Occipital lobe (tissue), 3 donors: ENCODE measurements at places on chromosomes 1 and 21.

DNA sequence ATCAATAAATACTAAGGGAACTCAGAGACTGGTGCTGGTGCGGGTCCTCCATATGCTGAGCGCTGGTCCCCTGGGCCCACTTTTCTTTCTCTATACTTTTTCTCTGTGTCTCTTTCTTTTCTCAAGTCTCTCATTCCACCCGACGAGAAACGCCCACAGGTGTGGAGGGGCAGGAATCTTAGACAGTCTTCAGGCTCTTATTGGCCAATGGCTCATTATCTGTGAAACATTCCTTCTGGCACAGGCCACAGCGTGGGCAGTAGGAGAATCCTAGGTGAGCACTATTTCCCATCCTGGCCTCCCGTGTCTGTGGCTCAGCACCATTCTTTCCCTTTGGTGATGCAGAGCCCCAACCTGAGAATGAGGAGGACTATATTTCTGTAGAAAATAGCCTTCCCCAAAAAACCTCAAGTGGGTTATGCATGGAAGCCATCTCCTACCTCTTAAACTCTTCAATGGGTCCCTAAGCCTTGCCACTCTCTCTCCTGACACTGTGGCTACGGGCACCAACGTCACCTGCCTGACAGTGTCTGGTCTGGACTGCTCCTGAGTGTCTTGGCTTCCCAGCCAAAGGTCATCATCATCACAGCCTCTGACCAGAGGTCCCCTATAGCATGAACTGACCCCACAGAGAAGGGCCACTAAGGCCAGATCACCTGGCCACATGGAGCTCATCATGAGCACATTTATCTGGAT, 6.2 kb upstream of the SLAMF1 start:
- DNase-seq = no peak

DNA sequence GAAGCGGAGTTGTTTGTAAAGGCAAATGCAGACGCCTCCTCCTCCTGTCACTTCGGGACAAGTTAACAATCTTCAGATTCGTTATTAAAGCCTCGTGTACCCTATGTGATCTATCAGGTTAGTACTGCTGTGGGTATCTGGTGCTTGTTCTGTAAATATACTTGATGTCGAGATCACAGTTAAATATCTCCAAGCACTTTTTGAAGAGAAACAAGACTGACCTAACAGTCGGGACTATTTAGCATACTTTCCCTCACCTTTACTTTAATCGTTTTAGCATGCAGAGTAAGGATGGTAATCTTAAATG, 710 bp downstream of the KLHL20 start:
- DNase-seq = no peak

DNA sequence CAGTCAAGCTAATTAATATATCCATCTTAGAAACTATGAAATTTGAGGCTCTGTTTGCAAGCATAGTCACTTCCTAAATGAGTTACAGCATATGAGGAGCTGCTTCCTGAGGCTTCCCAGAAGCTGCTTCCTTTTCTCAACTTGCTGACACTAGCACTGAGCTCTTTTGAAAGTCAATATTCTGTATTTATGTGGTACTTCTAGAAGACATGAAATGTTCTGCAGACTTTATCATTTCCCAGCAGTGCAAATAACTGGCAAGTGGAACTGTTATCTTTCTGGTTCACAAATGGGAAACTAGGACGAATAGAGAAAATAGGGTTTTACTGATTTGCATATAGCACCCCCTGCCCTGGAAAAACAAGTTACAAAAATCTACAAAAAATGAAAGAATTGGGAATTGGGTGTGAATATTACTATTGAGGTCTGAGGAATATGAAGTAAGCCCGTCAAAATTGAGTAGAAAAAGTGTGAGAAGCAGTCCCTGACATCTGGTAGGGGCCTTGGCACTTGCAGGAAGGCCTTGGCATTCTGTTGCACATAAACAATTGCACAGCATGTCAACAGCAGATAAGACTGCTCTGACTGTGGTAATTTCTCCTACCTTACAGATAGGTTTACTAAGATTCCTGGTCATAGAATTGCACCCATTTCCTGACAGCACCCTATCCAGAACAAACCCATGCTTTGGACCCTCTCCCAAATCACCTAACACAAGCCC, 7.1 kb downstream of the GIPC2 start:
- DNase-seq = no peak

DNA sequence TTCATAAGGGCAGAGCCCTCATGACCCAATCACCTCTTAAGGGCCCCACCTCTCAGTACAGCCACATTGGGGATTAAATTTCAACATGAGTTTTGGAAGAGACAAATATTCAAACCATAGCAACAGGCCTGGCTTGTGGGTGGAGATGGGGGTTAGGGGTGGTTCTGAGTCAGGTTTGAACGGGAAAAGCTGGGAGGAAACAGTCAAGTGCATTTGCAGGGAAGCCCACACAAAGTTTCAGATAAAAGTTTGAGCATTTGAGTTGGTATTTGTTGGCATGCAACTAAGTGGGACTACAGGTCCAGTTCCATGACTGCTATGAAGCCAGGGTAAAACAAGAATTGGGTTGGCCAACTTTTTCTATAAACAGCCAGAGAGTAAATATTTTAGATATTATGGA, 21.0 kb upstream of the PADI2 start:
- DNase-seq = no peak

DNA sequence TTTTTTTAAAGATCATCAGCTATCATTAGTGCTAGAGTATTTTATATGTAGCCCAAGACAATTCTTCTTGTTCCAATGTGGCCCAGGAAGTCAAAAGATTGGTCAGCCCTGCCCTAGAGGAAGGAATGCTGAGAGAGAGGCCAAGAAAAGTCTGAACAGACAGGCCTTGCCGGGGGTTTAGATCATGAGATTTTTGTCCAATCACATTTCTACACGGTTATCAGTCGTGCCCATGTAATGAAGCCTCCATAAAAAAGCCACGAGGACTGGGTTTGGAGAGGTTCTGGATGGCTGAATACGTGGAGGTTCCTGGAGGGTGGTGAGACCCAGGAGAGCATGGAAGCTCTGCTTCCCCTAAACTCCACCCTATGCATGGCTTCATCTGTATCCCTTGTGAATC, 24.3 kb upstream of the ENO1 start:
- DNase-seq = no peak

DNA sequence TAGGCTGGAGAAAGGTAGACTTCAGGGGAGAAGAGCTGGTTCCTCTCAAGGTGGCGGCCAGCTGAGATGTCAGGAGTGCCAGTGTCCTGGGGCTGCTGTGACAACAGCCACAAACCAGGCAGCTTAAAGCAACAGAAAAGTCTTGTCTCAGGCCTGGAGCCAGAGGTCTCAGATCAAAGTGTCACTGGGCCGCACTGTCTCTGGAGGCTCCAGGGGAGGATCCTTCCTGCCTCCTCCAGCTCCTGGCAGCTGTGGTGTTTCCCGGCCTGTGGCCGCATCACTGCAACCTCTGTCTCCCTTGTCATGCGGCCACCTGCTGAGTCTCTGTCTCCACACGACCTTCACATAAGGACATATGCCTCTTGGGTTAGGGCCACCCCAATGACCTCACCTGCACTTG, 24.4 kb upstream of the TSPEAR start:
- no peak for DNase-seq

DNA sequence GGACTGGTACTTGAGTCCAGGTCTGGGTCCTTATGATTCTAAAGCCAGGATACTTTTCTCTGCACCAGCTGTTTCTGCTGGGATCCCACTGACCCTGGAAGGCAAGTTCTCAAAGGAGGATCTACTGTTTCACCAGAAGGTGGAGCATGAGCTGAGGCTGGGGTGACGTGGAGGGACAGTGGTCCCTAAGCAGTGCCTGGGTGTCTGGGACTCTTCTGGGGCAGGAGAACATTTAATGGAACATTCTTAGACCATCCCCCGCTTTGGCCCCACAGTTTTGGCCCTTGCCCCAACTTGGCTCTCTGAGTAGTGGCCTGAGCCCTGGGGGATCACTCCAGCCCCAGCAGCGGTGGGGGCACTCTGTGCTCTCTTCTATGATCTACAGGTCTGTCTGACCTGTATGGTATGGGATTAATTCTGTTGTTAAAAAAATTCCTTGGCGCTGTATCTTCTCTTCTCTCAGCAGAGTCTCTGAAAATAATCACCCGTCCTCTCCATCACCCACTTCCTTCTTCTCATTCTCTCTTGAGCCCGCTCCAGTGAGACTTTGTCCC, 60.3 kb upstream of the CSF3R start:
- no peak for DNase-seq

DNA sequence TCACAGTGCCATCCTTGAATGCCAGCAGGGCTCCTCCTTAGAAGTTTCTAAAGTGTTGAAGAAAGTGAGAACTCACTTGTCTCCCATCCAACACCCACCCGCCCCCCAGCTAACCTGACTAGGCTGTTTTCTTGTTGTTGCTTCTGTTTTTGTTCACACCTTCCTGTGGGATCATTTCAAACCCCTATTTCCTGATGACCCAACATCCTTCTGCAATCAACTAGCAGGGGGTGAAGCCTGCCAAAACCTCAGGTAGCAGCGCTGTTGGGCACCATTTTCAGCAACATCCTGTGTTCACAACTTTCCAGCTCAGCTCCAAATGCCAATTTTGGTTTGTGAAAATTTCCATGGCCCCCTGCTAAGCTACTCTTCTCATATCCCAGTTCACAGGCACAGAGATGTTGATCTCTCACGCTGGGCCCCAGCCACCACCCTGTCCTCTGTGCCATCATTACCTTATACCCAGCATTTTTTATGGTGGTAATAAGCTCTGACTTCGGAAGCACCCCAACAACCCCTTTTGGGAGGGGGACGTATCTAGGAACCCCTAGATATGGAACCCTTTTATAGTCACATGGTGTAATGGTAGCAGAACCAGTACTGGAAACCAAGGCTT, 41.4 kb downstream of the CDC7 start:
- DNase-seq = no peak

DNA sequence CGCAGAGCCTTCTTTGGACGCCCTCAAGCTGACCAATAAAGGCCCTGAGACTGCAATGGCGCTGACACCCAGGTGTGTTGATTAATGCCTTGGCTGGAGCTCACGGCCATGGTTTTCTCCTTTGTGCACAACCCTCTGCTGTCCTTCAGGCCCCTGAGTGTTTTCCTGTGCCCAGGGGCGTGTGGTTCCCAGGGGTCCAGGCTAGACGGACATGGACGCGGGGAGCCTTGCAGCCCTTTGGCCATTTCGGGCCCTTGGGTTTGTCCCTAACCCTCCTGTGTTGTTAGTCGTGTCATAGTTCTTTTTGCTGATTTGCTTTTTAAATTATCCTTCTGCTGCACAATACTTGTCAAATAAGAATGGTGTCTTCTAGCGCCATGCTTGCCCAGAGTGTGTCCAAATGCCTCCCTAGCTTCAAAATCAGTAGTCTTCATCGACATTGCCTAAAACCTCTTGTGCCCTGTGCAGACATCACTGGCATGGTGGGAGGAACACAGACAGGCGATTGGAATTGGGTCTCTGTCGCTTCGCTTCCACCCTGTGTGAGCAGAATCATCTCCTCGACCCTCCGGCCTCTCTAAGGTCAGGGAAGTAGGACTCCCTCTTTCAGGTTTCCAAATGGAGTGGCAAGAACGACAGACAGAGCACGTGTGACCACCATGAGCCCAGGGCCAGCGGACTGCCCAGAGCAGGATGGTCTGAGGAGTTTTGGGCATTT, 1.9 kb downstream of the KRTAP10-4 start:
- no peak for DNase-seq

GRCh38 chr1:117933769-117934168, 4.2 kb downstream of the WDR3 start:
- DNase-seq = no peak

GRCh38 chr1:58611861-58612385, 34.9 kb upstream of the TACSTD2 start:
- DNase-seq = no peak

GRCh38 chr1:14887764-14888350, 265.7 kb upstream of the TMEM51 start:
- no peak for DNase-seq

GRCh38 chr1:13478692-13479091, 35.1 kb downstream of the LRRC38 start:
- DNase-seq = no peak

GRCh38 chr1:68199603-68200002, 32.7 kb downstream of the WLS start:
- DNase-seq = no peak

DNA sequence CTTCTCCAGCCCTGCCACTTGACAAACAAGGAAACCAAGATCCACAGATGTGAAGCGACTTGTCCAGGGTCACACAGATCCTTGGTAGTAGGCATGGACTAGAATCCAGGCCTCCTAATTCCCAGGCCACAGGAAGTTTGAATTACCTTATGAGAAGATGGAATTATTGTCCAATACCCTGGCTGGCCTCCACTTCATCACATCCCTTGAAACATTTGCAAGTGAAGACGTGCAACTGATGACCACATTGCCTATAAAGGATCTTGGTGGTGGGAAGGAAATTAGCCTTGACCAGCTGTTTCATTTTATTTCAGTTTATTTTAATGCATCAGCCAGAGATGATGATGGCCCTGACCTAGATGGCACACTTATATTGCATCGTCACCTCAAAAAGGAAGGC, 165.8 kb upstream of the CAMK1G start:
- no peak for DNase-seq

DNA sequence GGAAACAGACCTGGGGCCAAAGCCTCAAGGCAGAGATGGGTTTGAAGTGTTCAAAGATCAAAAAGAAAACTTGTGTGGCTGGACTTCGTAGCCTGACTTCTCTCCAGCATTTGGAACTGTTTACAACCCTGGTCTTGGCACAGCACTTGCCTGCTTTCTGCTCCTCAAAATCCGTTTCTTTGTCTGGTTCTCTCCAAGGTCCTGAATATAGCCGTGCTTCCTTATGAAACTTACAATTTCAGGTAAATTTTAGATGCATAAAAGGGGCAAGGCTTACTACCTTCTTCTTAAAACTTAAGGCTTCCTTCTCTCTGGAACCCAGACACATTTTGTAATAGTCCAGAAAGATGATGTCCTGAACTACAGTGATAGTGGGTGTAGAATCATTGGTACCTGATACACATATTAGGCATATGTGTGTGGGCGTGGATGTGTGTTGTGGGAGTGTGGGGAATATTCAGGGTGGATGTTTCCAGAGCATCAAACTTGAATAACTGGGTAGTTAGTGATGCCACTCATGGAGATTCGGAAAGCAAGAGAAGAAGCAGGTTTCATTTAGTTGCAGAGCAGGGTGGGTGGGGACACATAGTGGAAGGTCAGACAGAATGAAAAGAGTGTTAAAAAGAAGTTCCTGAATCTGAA, 26.4 kb upstream of the FAM78B start:
- DNase-seq = no peak

DNA sequence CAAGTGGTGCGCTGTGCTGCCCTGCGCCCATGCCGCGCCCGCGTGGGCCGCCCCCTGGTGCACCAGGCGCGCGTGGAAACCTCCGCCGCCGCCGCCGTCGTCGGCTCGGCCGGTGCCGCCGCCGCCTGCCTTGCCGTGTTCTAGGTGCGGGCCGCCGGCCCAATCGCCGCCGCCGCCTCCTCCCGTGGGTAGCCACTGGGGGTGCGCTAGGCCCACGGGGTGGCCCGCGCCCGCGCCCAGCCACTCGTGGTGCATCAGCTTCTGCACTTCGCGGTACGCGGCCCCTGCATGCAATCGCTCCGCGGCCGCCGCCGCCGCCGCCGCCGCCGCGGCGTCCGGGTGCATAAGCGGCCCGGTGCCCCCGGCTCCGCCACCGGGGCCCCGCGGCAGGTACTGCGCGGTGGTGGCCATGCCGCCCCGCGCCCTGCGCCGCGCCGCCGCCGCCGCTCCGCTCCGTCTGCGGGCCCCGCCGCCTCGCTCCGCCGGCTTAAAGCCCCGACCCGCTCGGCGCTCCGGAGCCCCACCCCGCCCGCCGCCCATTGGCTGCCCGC, at the start of gene POU3F1:
POU3F1 (minus strand) TSS at position 461 of the 551 bp plus-strand sequence; CDS start at position 411, 50 bp downstream.
- no peak for DNase-seq
